ENCODE measurements at places on chromosomes 5 and 9.

- DNase-seq = no peak
Observed at GRCh38 chr9:36141288-36141687, 4.8 kb downstream of the GLIPR2 start.

GRCh38 chr5:58318468-58318867, 141.4 kb downstream of the PLK2 start:
- DNase-seq = no peak

- no peak for DNase-seq
Observed at GRCh38 chr9:116327701-116328405, 174.3 kb downstream of the PAPPA start.

DNA sequence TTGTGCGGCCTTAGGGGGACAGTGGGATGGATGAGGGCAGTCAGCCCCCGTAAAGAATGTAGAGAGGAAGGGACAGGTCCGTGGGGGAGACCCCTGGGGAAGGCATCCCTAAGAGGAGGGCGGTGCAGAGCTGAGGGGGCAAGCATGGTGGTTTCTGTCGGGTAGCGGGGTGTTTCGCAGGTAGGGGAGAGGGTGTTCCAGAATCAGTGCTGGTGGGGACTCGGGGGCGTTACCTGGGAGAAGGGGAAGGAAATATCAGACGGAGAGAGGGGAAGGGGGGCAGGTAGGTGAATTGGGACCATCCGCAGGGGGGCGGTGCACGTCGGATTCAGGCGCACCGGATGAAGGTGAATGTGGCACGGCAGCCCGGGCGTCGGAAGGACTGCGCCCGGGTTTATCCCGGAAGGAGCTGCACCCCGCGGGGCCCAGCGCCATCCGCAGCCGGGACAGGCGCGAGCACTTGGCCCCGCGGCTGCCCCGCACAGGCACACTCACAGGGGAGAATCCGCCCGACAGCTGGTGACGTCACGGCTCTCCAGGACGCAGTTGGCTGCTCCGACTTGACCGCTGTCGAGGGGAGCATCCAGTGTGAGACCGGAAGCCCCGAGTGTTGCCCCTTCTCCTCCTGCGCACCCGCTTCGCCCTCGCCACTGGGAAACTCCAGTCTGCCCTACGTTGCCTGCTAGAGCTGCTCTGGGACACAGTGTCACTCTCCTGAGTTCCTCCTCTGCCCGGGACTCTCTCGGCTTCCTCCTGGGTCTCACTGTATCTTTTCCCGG, 1.3 kb downstream of the CD72 start:
- peak; percentile 85 for DNase-seq

DNA sequence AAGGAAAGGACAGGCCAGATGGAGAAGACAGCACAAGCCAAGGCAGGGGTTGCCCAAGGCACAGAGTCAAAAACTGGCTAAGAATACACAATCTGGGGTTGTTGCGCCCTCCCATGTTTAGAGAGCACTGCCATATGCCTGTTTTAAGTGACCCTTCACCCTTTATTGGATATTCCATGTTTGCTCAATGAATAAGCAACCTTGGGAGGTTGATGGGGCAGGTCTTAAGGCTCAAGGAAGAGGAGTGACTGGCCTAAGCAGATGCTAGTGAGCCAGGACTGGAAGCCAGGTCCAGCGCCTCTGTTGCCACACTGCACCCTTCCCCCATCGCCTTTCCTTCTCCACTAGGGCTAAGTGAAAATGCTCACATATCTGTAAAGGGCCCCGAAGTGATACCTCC, 6.7 kb downstream of the TXN start:
- no peak for DNase-seq

- DNase-seq = no peak
Observed at GRCh38 chr5:96144289-96144688, 182.6 kb upstream of the ELL2 start.

DNA sequence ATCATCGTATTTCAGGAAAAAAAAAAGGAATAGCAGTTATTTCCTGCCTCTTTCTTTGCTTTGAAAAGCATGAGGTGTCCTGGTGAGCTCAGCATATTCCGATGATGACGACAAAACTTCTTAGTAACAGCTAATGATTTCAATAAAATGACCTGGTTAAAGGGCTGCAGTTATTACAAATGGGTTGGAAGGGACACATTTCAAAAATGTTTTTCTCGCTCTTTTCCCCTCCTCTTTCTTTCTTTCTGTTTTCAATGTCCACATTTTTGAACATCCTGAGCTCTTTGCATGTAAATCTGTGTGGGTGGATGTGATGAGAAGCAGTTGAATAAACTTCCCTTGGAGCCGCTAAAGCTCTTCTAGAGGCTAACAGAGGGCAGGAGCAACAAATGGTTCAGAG, 186.8 kb upstream of the SLC27A6 start:
- no peak for DNase-seq

- DNase-seq = no peak
Observed at GRCh38 chr5:95087816-95088317, 197.0 kb downstream of the MCTP1 start.

GRCh38 chr5:54276048-54276447, 34.3 kb downstream of the ARL15 start:
- no peak for DNase-seq

GRCh38 chr5:115611873-115612272, 9.6 kb upstream of the TICAM2 start:
- no peak for DNase-seq

GRCh38 chr5:134468921-134469400, 56.5 kb upstream of the JADE2 start:
- DNase-seq = no peak

GRCh38 chr5:130994496-130995253, 170.4 kb downstream of the HINT1 start:
- no peak for DNase-seq

- DNase-seq = peak; percentile 81
Observed at GRCh38 chr5:96703384-96703920, 41.3 kb downstream of the CAST start.

GRCh38 chr9:37622462-37622861, 28.3 kb upstream of the FRMPD1 start:
- DNase-seq = no peak

DNA sequence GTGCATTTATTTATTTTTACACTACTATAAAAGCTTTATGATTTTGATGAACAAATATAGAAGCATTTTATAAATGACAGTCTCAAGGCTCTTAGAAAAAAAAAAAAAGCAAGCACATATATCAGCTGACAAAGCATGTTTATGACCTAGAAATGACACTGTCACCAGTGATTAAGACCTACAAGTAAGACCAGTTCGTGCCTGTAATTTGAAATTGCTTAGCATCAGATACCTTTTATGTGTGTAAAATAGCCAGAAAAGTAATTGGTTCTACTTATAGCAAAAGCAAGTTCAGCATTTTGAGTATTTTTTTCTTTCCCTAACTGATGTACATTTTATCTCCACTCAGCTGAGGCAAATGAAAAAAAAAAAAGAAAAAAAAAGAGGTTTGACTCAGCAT, 808.4 kb downstream of the CDH18 start:
- no peak for DNase-seq

GRCh38 chr9:7794196-7794595, 5.4 kb downstream of the DMAC1 start:
- DNase-seq = no peak

DNA sequence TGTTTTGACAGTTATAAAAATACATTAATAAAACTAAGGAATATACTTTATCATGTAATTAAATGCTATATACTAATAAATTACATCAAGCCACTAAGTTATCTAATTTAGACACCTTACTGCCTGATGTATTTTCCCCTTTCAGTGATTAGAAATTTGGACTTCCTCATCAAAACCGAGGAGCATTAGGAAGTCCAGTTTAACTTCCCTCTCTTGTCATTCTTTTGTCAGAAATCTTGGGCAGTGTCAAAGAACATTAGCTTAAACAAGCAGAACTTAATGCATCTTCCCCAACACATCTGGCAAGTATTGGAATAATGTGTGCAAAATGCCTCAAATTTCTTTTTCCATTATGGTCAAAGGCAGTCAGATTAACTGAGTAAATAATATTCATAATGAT, 81.6 kb downstream of the PLPP1 start:
- DNase-seq = no peak

DNA sequence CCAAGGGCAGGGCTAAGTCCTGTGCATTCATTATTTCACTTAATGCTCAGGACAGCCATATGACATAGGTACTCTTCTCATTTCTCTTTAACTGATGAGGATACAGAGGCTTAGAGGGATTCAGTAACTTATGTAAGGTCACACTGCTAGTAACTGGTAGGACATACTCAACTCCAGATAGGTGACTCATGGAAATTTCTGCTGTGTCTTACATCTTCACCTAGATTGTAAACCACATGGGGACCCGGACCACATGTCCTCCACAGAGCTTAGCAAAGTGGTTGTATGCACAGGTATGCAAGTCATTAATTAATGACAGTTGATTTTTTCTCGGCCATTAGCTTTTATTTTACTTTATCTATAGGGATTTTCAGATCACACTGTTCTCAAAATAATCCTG, 29.3 kb downstream of the SLC1A1 start:
- DNase-seq = no peak

DNA sequence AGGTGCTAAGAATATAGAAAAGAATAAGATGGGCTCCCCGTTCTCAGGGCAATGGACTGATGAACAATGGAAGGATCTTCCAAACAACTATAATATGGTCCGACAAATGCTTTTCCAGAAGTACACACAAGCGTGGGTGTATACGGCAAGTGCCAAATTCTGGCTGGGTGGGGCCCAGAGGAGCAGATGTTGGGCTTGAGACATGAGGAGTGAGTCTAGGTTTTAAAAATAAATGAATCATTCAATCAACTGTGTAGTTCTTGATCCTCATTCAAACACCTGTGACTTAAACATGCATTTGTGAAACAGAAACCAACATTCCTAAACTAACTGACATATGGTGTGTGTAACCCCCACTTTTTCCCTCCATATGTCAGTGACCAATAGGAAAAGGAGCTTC, 47.9 kb downstream of the MFAP3 start:
- DNase-seq = no peak

DNA sequence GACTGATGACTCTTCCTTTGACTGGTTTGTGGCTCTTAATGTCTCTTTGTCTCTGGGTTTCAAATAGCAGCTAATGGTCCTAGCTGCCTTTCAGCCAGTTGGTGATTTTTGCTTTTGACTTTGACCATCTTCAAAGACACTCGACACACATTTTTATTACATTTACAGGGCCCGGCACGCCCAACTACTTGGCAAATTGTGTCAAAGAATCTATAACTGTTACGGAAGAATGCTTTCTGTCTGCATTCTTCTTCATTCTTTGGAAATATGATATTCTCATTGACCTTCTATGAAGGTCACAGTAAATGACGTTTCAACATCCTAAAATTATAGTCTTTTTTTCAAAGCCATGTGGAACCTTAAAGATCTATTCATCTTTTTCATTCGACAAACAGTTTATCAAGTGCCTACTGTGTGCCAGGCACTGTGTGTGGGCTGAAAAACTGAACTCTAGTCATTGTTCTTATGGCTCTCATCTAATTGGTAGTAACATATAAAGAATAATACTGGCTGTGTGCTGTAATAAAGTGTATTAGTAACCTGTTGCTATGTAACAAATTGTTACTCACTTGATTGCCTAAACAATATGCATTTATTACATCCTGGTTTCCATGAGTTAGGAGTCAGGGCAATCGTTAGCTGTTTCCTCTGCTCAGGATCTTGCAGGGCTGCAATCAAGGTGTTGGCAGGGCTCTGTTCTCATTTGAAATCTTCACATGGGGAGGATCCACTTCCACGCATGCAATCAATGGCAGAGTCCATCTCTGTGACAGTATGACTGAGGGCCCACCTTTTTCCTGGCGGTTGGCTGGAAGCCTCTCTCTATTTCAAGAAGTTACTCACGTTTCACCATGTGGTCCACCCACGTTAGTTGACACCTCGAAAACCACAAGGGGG, 7.0 kb upstream of the WHRN start:
- no peak for DNase-seq

DNA sequence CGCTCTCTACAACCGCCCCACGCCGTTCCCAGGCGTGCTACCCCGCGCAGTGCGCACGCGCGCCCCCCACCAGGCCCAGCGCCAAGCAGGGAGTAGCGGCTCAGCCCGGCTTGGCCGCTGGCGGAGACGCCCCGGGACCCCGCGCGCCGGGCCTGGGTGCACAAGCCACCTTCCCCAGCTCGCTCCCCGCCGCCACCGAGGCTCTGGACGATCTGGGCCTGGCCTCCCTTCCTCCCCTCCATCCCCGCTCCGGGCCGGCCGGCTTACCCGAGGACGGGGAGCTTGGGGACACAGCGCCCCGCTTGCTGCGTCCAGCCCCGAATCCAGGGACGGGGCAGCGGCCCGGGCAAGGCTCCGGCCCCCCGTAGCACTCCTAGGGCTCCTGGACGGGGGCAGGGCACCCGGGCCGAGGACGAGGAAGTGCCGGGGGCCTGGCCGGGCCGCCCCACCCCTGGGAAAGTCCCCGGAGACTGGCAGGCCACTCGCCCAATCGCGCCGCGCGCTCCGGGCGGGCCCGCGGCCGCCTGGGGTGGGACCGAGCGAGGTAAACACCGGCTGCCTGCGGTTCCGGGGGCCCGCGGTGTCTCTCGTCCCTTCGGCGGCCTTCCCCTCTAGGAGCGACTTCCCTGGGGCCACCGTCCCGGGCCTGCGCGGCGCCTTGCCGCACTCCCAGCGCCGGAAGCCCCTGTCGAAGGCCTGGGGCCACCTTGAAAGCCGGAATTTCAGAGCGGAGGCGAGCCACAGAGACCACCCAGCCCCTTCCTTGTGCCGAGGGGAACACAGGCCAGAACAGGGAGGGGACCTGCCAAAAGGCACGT, at the start of gene TNIP1:
Gene TNIP1, minus strand, starts transcription at position 422 of the 818 bp plus-strand sequence. CDS start 15,939 bp downstream, outside the sequence.
- peak; percentile 94 for DNase-seq

GRCh38 chr5:38329132-38329715, 70.9 kb downstream of the EGFLAM start:
- DNase-seq = no peak

DNA sequence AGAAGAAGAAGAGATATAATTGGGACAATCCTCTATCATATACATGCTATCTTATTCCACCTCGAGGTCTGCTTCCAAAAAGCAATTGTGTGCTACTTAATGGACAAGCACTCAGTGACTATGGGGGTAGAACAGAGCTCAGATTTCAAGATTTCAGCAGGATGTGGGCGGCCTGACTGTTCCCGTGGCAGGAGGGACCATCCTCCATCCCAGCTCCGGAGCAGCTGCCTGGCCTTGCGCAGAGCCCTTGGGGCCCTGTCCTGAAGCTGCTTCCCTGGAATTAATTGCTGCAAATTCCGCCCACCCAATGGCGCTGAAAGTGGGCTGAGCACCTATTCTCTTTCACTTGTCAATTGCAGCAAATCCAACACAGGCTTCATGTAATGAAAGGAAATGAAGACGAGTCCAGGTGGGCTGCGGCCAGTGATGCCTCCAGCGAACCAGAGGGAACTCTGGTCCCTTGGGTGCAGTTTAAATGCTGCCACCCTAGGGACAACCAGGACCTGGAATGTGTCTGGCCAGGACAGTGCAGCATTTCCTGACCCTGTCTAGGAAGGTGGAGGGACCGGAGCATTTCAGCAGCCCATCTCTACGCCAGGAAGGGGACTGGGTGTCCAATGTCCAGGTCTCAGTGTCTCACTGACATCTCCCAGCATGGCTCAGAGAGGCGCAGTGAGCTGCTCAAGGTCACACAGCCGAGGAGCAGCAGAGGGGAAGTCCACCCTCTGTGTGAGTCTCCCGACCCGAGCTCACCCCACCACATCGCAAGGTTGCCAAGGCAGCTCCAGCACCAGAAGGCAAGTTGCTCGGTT, 50.5 kb upstream of the FCN1 start:
- no peak for DNase-seq

GRCh38 chr9:1939926-1940368, 75.2 kb upstream of the SMARCA2 start:
- peak; percentile 45 for DNase-seq

GRCh38 chr5:77170-77501, 14.8 kb upstream of the PLEKHG4B start:
- DNase-seq = no peak

Data from CD4-positive, alpha-beta T cell treated with Interleukin-17A for 1 hour (primary cell).